ENCODE measurements at places on chromosomes 6 and 20.

DNA sequence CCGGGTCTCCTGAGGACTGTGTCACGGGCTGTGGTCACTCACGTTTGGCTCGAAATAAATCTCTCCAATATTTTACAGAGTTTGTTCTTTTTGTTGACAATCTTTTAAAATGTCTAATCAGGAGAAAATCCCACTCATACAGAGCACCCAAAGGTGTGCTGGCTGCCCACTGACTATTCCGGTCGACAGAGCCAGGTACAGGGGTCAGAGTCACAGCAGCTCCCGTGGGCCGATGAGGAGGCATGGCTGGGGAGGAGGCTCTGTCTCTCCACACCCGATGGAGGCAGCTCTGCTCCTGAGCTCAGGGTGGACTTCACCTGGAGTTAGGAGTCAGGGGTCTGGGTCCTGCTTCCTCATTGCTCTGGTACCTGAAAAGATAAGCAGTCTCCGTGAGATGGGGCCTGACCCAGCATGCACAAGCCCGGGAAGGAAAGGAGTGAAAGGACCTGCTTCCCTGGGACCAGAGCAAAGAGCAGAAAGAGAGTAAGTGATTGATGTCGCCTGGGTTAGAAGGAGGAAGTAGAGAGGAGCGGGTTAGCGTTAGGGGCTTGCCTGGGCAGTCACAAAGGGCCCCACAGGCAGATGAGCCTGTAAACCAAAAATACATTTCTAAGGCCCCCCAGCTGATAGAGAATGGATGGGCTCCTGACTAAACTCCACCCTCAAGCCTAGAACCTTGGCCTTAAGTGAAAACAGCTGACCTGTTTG lies 53.5 kb upstream of the UNC93A start:
- peaks cover 19% of the 10 kb centered on the region for H3K27me3 ChIP-seq
- no peak overlapping the region for H3K27ac ChIP-seq
- H3K4me1 ChIP-seq = no peaks in the 10 kb centered on the region
- no peaks in the 10 kb centered on the region for H3K36me3 ChIP-seq
- no peak for ATAC-seq
- no peak overlapping the region for H3K4me3 ChIP-seq

DNA sequence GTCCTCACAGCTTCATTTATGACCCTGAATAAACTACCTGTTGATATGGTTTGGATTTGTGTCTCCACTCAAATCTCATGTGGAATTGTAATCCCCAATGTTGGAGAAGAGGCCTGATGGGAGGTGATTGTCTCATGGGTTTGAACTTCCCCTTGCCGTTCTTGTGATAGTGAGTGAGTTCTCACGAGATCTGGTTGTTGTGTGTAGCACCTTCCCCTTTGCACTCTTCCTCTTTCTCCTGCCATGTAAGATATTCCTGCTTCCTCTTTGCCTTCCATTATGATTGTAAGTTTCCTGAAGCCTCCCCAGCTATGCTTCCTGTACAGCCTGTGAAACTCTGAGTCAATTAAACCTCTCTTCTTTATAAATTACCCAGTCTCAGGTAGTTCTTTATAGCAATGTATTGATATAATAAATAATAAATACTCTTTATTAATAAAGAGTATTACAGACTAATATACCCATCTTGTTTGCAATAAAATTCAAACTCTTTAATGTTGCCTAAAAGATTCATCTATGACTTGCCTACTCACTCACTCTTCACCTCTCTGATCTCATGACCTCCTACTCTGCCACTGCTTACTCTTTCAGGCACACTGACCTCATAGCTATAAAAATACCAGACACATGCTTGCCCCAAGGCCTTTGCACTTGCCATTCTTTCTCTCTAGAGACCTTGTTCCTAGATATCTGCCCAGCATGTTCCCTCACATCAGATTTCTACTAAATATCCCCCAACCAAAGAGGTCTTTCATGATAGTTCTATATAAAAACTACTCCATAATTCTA lies 256.4 kb upstream of the MARCKS start:
- H3K36me3 ChIP-seq = no peaks in the 10 kb centered on the region
- H3K4me1 ChIP-seq = no peaks in the 10 kb centered on the region
- ATAC-seq = no peak
- no peak overlapping the region for H3K27ac ChIP-seq
- H3K4me3 ChIP-seq = no peak overlapping the region
- no peaks in the 10 kb centered on the region for H3K27me3 ChIP-seq

- H3K27me3 ChIP-seq = no peaks in the 10 kb centered on the region
- H3K4me3 ChIP-seq = no peak overlapping the region
- no peaks in the 10 kb centered on the region for H3K4me1 ChIP-seq
- ATAC-seq = no peak
- H3K27ac ChIP-seq = no peak overlapping the region
Observed at GRCh38 chr6:61711849-61712248, 574.2 kb downstream of the KHDRBS2 start.

DNA sequence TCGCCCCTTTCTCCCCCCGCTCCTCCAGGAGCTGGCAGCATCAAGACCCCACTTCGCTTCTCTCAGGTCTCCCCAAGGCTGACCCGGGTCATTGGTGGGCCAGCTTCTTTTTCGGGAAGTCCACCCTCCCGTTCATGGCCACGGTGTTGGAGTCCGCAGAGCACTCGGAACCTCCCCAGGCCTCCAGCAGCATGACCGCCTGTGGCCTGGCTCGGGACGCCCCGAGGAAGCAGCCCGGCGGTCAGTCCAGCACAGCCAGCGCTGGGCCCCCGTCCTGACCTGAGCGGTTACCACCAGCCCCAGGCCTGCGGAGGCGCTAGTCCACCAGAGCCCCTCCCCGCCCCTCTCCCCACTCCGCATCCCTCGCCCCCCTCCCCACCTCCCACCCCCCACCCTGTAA lies 1.0 kb downstream of the PPDPF start:
- peak overlapping the region; percentile 73 for H3K4me3 ChIP-seq
- no peak for ATAC-seq
- no peaks in the 10 kb centered on the region for H3K27me3 ChIP-seq

DNA sequence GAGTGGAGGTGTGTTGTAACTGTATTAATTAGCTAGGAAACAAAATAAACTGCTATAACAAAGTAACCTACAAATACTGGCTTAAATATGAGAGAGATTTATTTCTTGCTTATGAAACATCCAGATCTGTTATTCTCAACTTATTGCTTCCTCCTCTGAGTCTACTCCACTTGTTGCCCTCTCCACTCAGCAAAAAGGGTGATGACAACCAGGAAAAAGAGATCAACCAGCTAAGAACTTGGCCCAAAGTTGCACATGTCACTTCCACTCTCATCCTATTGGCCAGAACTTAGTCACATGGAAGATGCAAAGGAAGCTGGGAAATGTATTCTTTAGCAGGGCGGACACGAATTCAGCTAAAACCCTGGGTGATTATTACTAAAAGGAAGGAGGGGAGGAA lies 5.2 kb upstream of the TP53RK start:
- H3K27me3 ChIP-seq = peaks cover 5% of the 10 kb centered on the region
- H3K27ac ChIP-seq = no peak overlapping the region
- ATAC-seq = no peak
- peaks cover 3% of the 10 kb centered on the region for H3K36me3 ChIP-seq
- peaks cover 12% of the 10 kb centered on the region for H3K4me1 ChIP-seq

DNA sequence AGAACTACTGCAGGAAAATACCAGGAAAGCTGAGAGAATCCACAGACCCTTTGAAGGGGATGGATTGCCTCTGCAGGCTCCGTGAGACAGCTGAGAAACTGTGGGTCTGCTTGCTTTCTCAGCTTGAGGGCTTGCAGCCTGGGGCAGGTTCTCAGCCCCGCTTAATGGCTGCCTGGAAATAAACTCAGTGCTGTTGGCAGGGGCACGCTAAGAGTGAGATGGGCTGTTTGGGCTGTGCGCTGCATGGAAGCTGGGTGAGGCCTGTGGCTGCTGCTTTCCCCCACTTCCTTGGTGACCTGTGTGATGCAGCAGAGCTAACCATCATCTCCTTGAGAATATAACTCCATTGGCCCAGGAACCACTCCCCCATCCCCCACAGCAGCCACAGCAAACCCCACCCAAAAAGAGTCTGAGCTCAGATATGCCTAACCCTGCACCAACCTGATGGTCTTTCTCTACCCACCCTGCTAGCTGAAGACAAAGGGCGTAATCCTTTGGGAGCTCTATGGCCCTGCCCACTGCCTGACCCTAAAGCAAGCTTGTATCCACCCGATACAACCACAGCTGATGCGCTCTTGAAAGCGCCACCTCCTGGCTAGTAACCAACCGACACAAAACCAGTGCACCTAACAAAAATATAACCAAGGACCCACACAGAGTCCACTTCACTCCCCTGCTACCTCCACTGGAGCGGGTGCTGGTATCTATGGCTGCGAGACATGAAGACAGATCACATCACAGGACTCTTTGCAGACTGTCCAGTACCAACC lies 800.6 kb upstream of the MAP3K7 start:
- H3K36me3 ChIP-seq = no peaks in the 10 kb centered on the region
- no peaks in the 10 kb centered on the region for H3K4me1 ChIP-seq
- H3K27ac ChIP-seq = no peak overlapping the region
- no peak overlapping the region for H3K4me3 ChIP-seq
- no peak for ATAC-seq
- no peaks in the 10 kb centered on the region for H3K27me3 ChIP-seq

GRCh38 chr6:11711984-11712711 lies 66.5 kb downstream of the ADTRP start:
- H3K4me3 ChIP-seq = peak overlapping the region; percentile 89
- peaks cover 71% of the 10 kb centered on the region for H3K36me3 ChIP-seq
- peaks cover 69% of the 10 kb centered on the region for H3K4me1 ChIP-seq
- no peaks in the 10 kb centered on the region for H3K27me3 ChIP-seq
- peak; percentile 45 for ATAC-seq
- H3K27ac ChIP-seq = peak overlapping the region; percentile 99

DNA sequence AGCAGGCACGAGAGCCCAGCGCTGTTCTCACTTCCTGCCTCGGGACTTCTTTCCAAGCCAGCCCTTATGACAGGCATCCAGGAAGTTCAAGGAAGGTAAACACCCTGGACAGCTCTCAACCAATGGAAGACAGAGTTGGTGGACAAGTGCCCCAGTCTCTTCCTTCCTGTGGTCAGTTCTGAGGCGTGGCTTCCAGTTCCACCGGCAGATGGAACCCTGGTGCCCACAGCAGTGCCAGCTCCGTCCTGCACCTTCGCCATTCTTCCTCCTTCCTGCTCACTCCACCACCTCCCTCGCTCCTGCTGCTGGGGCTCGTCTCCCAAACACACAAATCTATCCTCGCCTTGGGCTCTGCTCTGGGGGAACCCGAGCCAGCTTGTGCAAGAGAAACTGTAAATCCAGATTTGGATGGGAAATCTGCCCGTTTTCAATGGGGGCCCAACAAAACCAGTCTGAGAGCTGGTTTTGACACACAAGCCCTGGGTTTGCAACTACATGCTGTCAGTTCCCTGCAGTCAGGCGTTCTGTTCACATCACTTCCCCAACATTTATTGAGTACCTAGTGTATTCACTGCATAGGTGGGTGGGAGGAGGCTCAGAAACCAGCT lies 162.7 kb downstream of the GRM4 start:
- H3K27ac ChIP-seq = no peak overlapping the region
- no peaks in the 10 kb centered on the region for H3K27me3 ChIP-seq
- no peaks in the 10 kb centered on the region for H3K4me1 ChIP-seq

DNA sequence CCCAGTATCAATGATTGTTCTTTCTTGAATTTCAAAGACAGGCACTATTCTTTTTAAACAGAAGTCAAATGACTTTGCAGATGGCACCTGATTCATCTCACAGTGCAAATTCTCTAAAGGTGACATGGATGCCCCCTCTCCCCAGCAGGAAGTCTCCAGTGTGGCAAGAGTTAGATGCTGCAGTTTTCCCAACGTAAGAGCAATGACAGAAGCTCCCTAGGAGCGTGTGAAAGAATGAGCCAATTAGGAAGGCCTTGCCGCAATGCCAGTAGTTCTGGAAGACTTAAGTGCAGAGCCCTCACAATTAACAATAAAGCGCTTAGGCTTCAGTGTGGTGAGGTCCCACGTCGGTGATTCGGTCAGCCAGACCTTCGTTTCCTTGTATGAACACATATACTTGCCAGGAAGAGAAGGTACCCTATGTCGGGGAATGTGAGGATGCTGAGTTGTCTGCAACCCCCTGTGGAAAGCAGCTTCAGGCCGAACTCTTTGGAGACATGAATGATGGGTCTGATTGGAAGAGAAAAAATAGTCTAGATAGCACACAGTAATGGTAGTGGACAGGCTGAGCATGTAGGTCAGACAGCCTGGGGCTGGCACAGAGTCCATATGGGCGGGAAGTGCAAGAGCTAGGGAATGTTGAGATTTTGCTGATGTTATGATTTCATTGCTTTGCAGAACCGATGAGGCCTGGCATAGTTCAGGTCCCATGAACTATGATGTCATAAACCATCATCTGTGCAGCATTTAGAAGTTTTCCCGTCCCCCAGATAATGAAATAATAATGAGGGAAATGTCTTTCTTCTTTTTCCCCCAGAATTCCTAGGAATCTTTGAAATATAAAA lies 132.6 kb downstream of the PHACTR1 start:
- H3K36me3 ChIP-seq = no peaks in the 10 kb centered on the region
- H3K27me3 ChIP-seq = peaks cover 14% of the 10 kb centered on the region
- no peaks in the 10 kb centered on the region for H3K4me1 ChIP-seq
- H3K27ac ChIP-seq = no peak overlapping the region
- H3K4me3 ChIP-seq = no peak overlapping the region

DNA sequence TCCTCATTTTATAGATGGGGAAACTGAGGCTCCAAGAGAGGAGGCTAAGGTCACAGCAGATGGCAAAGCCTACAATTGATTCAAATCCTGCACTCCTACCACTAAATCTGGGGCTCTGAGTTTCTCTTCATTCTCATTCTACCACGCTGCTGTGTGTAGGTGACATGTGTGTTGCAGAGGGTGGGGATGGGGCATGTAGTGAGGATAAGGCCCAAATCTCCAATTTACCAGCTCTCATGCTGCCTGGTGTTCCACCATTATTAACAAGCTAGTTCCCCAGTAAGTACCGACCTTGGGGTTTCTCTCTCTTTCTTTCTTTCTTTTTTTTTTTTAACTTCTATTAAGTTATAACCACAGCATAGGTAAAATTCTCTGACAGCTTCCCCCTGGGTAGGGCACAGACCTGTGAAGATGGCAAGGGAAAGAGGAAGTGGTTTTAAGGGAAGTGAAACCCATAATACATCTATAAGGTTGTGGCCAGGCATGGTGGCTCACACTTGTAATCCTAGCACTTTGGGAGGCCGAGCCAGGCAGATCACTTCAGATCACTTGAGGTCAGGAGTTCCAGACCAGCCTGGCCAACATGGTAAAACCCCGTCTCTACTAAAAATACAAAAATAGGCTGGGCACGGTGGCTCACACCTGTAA lies 13.0 kb upstream of the MATN4 start:
- H3K4me3 ChIP-seq = no peak overlapping the region
- H3K36me3 ChIP-seq = peaks cover 12% of the 10 kb centered on the region
- peaks cover 5% of the 10 kb centered on the region for H3K27me3 ChIP-seq
- peaks cover 15% of the 10 kb centered on the region for H3K4me1 ChIP-seq
- peak; percentile 85 for ATAC-seq
- peak overlapping the region; percentile 80 for H3K27ac ChIP-seq

GRCh38 chr6:85004361-85004995 lies 240.1 kb upstream of the TBX18 start:
- H3K4me1 ChIP-seq = no peaks in the 10 kb centered on the region
- no peaks in the 10 kb centered on the region for H3K36me3 ChIP-seq
- no peak overlapping the region for H3K4me3 ChIP-seq
- no peaks in the 10 kb centered on the region for H3K27me3 ChIP-seq
